Occipital lobe (tissue), 3 donors: ENCODE measurements at places on chromosomes 1 and 21. TPM values are rescaled to one million over a fixed set of nuclear protein-coding genes. Genes with fewer than 3 reads are reported as not detected.

ZFP69B gene
- total RNA-seq, result 22.0 TPM

IL20 gene
- total RNA-seq, result 0.47 TPM

CELF3 gene
- 31.4 TPM for total RNA-seq

MCOLN3 gene
- not detected for total RNA-seq

C8B gene
- total RNA-seq, result not detected

TTC22 gene
- total RNA-seq, result 0.16 TPM

MTOR gene
- total RNA-seq, result 32.1 TPM

CYP4X1 gene
- total RNA-seq, result 14.5 TPM

LMX1A gene
- not detected for total RNA-seq

PDC gene
- not detected for total RNA-seq

CD1B gene
- total RNA-seq, result not detected

SH2D5 gene
- 0.62 TPM for total RNA-seq

KIRREL1 gene
- total RNA-seq, result 20.6 TPM
